HEK293T (cell line): ENCODE measurements at places on chromosomes 11 and 22.

DNA sequence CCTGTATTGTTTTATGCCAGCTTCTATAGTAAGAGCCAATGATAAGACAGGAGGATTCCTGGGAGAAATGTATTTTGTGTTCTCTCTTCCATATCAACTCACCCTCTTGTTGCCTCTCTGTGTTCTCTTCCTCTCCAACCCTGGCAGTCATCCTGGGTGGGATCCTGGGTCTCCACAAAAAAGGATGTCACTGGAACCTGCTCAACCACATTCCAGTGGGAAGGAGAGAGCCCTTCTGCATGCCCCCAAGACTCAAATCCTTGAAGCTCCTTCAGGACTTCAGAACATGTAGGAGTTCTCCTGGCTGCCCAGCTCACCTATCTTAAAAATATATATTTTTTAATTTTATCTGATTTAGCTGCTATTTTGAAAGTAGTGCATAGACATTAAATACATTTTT is 26.1 kb downstream of the APOL6 start:
- no peak for DNase-seq

GRCh38 chr11:57901278-57901677 is 122.4 kb upstream of the OR9Q1 start:
- DNase-seq: no peak

GRCh38 chr22:35335936-35336781 is 36.5 kb downstream of the TOM1 start:
- DNase-seq: no peak

GRCh38 chr22:43957871-43958270 is 2.6 kb downstream of the SAMM50 start:
- DNase-seq: no peak

DNA sequence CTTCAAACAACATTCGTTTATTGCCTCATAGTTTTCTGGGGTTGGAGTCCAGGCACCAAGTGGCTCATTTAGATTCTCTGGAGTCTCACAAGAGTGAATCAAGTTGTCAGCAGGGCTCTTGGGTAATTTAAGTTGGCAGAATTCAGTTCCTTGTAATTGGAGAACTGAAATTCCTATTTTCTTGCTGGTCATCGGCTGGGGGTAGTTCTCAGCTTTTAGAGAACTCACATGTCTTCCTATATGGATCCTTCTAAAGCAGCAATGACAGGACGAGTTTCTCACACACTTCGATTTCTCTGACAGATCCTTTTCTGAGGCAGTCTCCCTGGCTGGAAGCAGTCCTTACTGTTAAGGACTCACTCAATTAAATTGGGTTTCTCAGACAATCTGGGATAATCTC is 17.3 kb upstream of the OOSP4B start:
- DNase-seq: no peak

- DNase-seq: no peak
These were observed 39.0 kb downstream of the MAML2 start for GRCh38 chr11:96303980-96304379.

GRCh38 chr22:49366437-49366836 is 461.2 kb downstream of the BRD1 start:
- no peak for DNase-seq

DNA sequence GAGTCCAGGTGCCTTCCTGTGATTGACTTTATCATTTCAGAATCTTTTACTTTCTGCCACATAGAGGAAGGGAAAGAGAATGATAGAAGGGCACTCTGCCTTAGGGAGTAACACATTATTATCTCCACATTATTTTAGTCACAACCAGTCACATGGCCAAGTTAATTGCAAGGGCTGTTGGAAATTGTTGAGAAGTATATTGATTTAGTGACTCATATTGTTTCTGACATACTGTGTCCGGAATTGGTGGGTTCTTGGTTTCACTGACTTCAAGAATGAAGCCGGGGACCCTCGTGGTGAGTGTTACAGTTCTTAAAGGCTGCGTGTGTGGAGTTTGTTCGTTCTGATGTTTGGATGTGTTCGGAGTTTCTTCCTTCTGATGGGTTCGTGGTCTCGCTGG is 8.7 kb downstream of the OR51B4 start:
- DNase-seq: no peak

DNA sequence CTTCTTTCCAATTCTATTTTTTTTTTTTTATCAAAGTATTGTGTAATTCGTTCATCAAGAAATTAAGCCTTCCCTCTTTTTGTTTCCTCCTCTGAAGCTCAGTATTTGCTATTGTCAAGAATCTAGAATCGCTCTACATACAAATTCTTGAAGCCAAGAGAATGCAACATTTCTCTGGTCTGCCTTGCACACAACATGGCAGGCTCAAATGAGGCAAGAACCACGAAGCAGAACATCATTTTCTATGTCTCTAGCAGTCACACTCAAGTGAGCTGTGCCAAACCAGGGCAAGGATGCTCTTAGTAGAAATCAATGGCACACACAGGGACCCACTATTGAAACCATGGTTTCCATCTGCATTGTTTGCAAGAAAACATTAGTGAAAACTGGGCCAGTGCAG is 46.7 kb upstream of the SLC1A2 start:
- no peak for DNase-seq

GRCh38 chr11:4134806-4135205 is 40.2 kb downstream of the RRM1 start:
- DNase-seq: no peak

GRCh38 chr11:82969811-82970210 is 68.3 kb downstream of the DDIAS start:
- no peak for DNase-seq

DNA sequence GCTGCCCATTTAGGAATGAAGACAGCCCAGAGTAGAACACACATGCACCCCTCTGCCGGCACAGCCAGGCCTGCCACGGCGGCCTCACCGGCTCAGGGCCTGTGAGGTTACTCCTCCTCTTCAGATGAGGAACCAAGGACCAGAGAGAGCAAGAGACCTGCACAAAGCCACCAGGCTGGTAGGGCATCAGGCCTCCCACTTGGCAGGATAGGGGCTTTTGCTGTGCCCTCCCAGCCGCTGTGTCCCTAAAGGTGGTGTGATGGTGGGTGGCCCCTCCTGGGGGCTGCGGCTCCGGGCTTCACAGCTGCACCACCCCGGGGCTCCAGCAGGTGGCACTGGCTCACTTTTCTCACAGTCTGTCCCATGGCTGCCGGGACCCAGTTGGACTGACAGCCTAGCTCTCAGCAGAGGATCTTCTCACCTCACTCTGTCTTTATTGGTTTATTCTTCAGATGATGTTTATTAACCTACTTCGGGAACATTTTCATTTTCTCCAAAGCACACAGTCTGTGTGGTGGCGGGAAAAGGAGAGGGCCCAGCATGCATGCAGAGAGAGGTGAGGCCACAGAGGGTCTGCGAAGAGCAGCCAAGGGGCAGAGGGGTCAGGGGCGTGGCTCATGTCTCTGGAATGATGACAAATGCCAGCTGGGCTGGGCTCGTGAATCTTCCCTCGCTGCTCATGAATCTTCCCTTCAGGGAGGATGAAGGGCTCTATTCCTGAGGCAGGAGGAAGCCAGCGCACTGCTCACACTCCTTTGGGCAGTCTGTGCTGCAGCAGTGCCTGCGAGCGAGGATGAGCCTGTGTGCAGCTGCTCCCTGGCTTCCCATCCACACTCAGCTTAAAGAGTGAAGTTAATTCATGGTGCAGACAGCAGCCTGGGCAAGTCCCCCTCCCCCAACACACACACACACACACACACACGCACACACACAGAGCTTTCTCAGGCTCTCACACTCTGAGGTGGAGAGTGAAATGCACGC is 101.1 kb upstream of the PITPNB start:
- DNase-seq: peak; percentile 89

DNA sequence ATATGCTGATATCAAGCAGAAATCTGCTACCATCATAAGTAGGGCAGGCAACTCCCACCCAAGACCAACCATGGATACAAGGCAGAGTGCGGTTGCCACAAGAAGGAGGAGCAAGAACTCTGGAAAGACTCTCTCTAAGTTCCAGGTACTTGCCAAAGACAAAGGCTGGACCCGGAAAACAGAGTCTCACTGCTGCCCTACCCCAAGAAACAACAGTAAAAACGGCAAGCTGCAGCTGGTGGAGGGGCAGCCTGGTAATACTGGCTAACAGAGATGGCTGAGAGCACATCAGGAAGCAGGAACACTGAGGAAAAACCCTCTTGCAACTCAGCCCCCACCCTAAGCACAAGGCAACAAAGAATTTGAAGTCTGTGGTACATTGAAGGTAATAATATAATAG is 27.7 kb upstream of the NXPE2 start:
- no peak for DNase-seq

DNA sequence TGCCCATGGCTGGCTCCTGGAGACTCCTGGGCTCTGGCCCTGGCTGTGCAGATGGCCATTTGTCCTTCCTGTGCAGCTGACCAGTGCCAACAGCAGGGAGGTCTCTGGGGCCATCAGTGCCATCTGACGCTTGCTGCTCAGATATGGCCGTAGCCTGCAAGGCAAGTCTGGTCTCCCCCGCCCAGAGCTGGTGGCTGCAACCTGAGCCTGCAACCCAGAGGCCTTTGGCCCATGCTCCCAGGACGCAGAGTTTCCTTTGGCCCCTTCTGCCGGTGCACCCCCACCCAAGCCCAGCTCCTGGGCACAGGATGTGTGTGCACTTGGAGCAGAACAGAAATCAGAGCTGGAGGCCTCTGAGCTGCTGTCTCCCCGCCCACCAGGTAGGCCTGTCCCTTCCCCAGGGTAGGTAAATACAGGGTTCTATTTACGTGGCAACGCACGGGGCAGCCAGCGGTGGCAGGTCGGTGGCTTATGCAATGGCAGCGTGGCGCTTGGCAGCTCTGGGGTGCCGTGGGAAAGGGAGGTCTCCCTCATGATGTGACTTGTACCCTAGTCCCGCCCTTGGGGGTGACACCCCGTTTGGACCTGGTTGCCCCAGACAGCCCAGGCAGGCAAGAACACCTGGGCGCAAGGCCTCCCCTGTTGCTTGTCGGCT is 21.0 kb upstream of the MYEOV start:
- no peak for DNase-seq

GRCh38 chr11:39971938-39972337 is 1487.5 kb downstream of the LRRC4C start:
- no peak for DNase-seq

GRCh38 chr11:9052316-9052715 is 39.1 kb downstream of the SCUBE2 start:
- no peak for DNase-seq

DNA sequence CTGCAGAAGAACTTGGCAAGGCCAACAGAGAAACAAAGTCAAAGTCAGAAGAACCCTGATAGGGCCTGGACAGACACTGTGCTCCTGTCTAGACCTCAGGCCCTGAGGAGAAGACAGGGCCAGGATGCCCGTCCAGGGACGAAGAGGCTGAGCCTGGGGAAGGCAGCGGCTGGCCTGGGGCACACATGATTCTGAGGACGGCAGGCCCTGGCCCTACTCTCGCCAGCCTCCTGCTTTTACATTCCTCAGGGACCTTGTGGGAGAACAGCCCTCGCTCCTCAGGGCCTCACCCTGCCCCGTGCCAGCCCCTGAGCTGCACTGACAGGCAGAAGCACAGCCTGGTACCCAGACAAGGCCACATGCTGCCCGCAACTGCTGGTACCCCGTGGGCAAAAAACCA is 43.6 kb upstream of the TTLL12 start:
- no peak for DNase-seq

GRCh38 chr11:79244798-79245197 is 196.0 kb downstream of the TENM4 start:
- no peak for DNase-seq

DNA sequence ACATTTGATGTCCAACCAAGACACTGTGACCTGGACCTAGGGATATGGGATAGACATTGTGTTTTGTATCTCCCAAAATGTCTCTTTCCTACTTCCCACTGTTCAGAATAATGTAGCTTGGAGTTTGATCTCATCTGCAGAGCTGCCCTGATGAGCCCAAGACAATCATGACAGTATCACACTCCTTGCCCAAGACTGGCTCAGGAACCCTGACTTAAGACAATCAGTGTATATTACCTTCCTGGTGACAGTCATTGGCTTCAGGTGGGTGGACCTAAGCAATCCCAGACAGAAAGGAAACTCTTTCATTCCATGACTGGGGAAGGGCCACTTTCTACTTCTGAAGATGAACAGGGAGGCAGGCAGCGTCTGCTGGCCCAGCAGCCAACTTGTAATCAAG is 14.3 kb upstream of the RTN4RL2 start:
- no peak for DNase-seq

- DNase-seq: no peak
These were observed 395.8 kb downstream of the RAB38 start for GRCh38 chr11:87779276-87780067.

GRCh38 chr11:28346209-28346608 is 238.0 kb downstream of the METTL15 start:
- DNase-seq: no peak

GRCh38 chr11:35742707-35743454 is 80.3 kb downstream of the TRIM44 start:
- DNase-seq: no peak

- DNase-seq: no peak
These were observed 15.4 kb downstream of the OR52K2 start for GRCh38 chr11:4464216-4465159.

- no peak for DNase-seq
These were observed 747.0 kb upstream of the LUZP2 start for GRCh38 chr11:23749762-23750430.

DNA sequence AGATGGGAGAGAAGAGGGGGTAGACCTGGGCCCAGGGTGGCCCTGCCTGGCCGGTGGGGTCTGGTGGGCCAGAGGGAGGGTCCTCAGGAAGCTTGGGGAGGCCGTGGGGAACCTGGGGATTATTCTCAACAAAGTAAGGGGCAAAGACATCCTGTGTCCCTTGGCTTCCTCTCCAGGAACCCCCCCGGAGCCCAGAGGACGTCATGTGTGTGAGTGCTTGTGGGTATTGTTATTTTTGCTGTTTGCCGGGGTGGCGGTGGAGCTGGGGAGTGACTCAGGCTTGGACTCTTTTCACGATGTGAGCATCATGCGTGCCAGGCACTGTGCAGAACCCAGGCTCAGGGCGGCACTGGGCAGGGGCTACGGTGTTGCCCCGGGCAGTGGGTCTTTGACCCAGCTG is 982 bp upstream of the SHANK3 start:
- DNase-seq: peak; percentile 6

DNA sequence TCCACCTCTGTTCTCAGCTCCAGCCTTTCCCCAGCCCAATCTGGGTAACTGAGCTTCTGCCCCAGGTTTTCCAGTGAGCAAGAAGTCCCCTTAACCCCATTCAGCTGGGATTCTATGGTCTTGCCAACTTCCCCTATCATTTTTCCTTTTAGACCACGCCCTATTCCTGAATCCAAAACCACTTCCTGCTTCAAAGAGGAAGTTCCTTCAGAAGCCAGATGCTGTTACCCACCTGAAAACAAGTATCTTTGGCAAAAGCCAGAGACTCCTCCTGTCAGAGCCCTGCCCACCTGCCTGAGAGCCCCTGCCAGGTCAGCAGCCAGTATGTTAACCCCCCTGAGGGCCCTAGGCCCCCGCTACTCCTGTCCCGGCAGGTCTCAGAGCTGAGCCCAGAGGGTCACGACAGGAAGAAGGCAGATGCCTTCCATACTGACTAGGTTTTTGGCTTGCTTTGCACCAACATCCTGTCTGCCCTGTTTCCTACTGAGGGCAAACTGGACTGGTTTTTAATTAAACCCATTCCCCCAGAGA is 20.3 kb upstream of the MICAL2 start:
- DNase-seq: no peak
